Aorta (tissue), 5 donors: ENCODE measurements at places on chromosomes 6 and 20. TPM values are rescaled to one million over a fixed set of nuclear protein-coding genes. Genes with fewer than 3 reads are reported as not detected.

- DNase-seq = no peak
These were observed 6.7 kb downstream of the RWDD2A start for GRCh38 chr6:83199863-83200225.

- no peak for DNase-seq
These were observed 42.0 kb upstream of the BPIFA2 start for GRCh38 chr20:33125983-33126382.

- no peak for DNase-seq
These were observed 41.9 kb upstream of the RBM24 start for GRCh38 chr6:17239260-17239659.

CNKSR3 gene
- 19.3 TPM for total RNA-seq

DNA sequence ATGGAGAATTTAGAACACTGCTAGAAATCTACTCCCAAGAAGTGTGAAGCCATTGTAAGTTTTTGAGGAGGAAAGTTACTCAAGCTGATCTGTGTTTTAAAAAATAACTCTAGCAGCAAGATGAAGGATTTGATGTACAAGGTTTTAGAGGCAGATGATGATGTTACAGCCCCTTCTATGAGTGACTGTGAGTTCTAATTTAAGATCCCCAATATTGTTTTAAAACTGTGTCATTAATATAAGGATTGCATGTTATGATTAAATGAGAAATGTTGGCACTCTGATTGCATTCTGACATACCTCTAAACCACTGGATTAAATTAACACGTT lies 293.5 kb downstream of the ADGB start:
- no peak for DNase-seq

DEFB114 gene
- total RNA-seq = not detected

ERVFRD-1 gene
- 0.12 TPM for total RNA-seq

- no peak for DNase-seq
These were observed 84.9 kb upstream of the ASF1A start for GRCh38 chr6:118808793-118809638.

DNA sequence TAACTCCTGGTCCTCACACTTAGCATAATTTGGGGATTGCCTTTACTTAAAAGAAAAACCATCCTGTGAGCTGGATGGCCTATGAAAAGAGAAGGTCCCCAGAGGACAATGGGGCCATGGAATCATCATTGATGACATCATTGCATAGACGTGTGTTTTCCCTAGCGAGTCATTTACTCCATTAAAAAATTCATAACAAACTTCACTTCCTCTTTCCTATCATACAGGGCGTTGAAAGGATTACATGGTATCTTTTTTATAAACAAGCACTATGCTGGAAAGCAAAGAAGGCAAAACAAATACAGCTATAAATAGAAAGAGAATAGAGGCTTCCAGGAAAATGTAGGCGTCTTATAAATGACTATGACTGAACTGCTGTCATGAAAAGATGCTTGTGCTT lies 11.3 kb upstream of the COL12A1 start:
- DNase-seq = no peak

GRCh38 chr6:164144316-164144715 lies 729.8 kb downstream of the QKI start:
- no peak for DNase-seq

SLC35D3 gene
- total RNA-seq = not detected

GNRH2 gene
- total RNA-seq = 0.49 TPM

ABT1 gene
- total RNA-seq = 10.7 TPM
